Stimulated activated naive CD8-positive, alpha-beta T cell treated with anti-CD3 and anti-CD28 coated beads, Interleukin-15, Interleukin-2, amounts not matched to agents 100 U/mL and 50 U/mL, for 24 hours (primary cell): ENCODE measurements at places on chromosomes 12 and 14.

DNA sequence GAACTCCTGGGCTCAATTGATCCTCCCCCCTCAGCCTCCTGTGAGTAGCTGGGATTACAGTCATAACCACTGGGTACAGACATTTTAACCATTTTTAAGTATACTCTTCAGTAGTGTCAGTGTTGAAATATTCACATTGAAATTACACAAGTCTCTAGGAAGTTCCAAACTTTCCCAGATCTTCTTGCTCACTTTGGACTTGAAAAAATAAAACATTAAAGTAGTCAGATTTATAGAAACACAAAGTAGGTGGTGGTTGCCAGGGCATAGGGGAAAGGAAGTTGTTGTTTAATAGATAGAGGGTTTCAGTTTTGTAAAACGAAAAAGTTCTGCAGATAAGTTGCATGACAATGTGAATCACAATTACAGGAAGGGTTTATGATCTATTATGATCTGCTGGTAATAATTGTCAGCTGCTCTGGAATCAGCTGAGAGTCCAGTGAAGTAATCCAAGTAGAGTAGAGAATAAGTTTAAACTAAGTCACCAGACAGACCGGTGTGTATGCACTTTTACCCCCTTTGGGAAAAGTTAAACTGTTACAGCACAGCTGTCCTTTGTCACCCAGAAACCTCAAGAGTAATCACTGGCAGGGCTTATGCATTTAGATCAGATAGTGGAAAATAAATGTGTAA lies 27.4 kb downstream of the PCNX1 start:
- no peak for DNase-seq

DNA sequence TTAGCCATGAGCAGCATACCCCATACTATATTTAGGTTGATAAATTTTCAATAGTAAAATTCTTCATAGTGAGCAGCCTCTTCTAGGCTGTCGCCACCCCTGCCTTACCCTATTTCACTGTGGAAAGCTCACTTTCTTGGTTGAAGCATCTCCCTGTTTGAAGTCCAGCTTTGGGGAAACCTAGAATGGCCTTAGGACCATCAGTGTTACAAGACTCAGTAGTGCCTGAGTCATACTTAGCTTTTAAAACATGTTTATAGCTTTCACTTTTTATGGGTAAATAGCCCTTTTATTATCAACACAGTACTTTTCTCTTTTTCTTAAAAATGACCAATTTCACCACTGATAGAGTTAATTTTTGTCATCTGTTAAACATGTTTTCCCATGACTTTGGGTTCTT lies 37.1 kb downstream of the FUT8 start:
- no peak for DNase-seq

DNA sequence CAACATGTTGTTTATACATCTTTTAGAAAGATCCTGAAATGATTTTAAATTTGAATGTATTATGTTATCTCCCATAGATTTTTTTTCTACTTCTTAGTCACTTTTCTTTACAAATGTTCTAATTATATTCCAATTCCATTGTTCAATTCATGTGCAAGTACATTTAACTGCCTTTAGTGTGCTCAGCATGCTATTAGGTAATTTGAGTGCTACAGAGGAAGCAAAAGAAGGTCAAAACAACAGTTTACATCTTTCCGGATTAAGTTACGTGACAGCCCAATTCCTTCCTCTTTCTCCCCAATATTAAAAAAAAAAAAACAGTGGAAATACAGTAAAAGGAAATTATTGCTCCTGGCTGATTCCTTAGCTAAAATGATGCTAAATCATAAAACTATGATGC lies 98.3 kb downstream of the RTN1 start:
- DNase-seq: no peak

DNA sequence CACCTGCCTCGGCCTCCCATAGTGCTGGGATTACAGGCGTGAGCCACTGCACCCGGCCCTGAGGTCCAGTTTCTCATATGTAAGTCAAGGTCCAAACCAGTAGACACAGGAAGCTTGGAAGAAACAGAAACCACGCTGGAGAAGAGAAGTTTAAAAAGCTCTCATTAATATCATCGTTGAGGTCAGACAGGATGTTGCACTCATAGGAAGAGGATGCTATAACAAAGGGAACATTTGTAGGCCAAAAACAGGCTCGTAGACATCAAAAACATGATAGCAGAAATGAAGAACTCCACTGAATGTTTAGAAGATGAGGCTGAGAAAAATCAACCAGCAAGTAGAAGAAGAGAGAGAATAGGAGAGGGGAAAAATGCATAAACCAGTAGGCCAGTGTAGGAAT lies 46.8 kb downstream of the ACACB start:
- no peak for DNase-seq

DNA sequence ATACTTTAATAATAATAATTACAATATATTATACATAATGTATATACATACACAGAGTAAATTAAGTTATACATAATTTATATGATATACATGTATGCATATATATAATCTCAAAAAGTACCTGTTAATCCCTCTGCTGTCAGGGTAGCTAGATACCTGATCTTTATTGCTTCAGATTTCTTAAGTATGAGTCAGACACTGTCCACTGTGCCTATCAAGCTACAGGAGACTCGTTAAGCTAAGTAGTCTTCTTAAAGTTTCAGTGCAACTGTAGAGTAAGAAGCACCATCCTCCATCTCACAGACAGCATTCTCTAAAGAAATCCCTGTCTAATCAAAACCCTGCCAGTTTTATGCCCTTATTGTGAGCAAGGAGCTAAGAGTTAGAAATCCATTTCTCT lies 428.7 kb downstream of the RERGL start:
- DNase-seq: no peak

- no peak for DNase-seq
Observed at GRCh38 chr14:50790589-50790988, 40.4 kb downstream of the NIN start.

GRCh38 chr12:112096667-112097066 lies 11.9 kb downstream of the NAA25 start:
- no peak for DNase-seq

DNA sequence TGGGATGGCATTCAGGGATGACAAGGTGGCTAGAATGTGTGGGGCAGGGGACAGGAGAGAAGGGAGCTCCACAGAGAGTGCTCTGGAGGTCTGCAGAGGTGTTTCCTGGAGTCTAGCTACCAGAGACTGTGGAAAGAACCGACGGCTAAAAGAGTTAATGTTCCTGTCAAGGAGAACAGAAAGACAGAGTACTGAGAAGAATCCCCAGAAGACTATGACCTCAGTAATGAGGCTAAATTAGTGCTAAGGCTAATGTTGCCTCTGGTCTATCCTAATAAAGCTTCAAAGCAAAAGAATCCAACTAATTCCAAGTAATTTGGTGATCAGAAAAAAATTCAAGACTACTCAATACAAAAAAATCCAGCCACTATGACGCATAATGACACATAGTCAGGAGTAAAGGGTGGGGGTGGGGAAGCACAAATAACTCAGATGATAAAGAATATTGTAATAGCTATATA lies 44.7 kb downstream of the FERMT2 start:
- no peak for DNase-seq

DNA sequence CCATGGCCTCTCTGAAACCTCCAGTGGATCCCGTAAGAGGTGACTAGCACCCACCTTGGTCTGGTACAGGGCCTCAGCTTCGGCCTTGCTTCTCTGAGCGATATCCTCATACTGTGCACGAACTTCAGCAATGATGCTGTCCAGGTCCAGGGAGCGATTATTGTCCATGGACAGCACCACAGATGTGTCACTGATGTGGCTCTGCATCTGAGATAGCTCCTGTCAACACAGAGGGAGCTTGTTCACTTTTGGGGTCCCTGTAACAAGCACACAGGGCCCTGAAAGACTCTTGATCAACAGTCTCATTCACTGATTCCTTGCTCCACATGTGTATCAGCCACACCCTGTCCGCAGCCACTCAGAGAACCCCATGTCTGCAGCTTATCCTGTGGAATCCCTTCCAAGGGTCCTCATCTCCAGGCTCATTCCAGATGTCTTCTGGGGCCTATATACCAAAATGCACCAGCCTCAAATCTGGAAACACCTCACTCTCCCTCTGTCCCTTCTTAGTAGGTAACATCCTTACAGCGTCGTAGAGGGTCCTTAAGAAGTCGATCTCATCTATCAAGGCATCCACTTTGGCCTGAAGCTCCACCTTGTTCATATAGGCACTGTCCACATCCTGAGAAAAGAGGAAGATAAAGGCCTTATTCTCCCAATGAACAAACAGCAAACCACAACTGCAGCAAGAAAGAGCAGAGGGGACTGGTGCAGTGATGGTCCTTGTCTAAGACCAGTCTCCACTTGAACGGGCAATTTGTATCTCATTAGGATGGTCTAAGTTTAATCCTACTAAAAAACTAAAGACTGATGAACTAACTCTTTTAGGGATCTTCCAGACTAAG lies 3.5 kb downstream of the KRT3 start:
- DNase-seq: no peak

- DNase-seq: no peak
Observed at GRCh38 chr12:122304924-122305323, 38.6 kb upstream of the VPS33A start.

GRCh38 chr12:1077036-1077803 lies 86.2 kb downstream of the ERC1 start:
- DNase-seq: no peak

GRCh38 chr14:24984846-24985589 lies 64.9 kb downstream of the STXBP6 start:
- no peak for DNase-seq

GRCh38 chr12:1995205-1995896 lies 8.9 kb downstream of the DCP1B start:
- no peak for DNase-seq

DNA sequence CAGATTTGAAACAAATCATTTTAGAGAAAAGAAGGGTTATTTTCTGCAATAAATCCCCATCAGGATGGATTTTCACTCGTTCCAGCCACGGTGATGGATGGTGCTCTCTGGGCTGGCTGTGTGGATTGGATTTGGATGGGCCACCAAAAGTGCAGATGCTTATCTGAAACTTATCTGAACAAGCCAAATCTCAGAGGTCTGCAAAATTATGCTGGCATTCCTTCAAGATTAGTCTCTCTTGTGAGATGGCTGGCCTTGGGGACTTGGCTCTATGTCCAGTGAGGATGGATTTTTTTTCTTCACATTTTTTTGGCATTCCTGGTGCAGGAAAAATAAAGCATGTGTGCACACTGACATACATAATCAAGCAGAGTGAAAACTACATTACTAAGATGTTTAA lies 341.9 kb downstream of the GXYLT1 start:
- DNase-seq: no peak

- peak; percentile 59 for DNase-seq
Observed at GRCh38 chr12:39441963-39442830, 723 bp downstream of the KIF21A start.

GRCh38 chr12:7093892-7094291 lies 1.6 kb upstream of the C1R start:
- no peak for DNase-seq

DNA sequence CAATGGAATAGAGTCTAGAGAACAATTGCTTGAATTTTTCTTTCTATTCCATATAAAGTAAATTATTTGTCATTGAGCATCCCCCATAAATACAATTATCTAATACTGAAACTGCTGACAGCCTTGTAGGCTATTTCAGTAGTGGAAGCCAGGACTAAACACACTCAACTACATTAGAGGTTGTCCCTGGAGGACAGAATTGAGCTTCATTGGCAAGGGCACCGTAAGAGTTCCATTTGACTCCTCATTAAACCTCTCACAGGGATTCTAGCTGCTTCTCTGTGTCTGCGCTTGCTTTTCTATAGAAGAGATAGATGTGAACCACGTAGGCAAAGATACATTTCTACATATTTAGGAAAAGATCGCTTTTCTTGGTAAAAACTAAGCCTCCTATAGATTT lies 3.5 kb upstream of the PTPRO start:
- DNase-seq: no peak

- DNase-seq: no peak
Observed at GRCh38 chr14:89695846-89696245, 258.7 kb downstream of the EFCAB11 start.

GRCh38 chr12:15602051-15602672 lies 187.0 kb downstream of the EPS8 start:
- DNase-seq: no peak
